ENCODE measurements at places on chromosomes 16 and 17.
A peak's percentile ranks its signal among the peaks of the same experiment; 100 is the strongest.

DNA sequence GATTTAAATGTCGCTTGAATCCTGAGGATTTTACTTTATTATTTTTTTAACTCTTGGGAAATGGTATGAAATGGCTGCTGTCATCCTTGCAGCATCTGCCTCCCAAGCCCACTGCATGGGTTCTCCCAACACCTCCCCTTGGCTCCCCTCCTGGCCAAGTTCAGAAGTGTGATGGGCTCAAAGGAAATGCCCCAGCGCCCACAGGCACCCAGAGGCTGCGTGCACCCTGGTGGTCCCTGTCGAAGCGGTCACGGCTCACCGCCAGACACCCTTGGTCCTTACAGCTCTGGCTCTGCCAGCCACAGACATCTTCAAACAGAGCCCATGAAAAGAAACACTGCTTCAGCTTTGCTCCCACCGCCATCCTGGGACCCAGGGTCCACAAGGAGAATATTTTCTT lies 334.7 kb downstream of the SOX9 start:
- no peak for DNase-seq

GRCh38 chr17:40727447-40728231 lies 24.1 kb upstream of the KRT24 start:
- no peak for DNase-seq

GRCh38 chr17:35542990-35543389 lies 5.5 kb upstream of the SLFN12L start:
- no peak for DNase-seq

DNA sequence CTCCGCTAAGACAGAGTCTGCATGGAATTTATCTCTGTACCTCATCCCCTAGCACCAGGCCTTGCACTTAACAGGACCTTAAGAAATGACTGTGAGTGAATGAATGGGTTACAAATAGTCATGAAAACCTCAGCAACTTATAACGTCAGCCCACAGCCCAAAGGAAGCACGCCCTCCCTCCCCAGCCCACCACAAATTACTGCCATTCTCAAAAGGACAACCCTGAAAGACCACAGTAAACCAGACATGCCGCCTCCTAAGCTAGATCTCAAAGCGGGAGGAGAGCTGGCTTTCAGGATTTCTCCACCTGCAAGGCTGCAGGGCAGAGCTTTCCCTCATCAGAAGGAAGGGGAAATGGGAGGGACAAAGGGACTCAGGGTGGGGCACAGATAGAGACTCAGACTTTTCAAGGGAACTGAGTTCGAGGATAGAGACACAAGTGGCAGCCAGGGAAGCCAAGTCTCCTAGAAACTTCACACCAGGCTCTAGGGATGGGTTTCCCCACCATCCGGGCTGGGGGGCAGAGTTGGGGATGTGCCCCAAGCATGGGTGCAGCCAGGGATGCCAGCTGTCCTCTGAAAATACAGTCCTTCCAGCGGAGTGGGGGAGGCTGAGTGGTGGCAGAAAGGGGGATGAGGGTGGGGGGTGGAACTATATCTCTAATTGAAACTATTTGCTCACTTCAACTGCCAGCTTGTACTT lies 56.7 kb downstream of the PLXDC1 start:
- peak; percentile 16 for DNase-seq

DNA sequence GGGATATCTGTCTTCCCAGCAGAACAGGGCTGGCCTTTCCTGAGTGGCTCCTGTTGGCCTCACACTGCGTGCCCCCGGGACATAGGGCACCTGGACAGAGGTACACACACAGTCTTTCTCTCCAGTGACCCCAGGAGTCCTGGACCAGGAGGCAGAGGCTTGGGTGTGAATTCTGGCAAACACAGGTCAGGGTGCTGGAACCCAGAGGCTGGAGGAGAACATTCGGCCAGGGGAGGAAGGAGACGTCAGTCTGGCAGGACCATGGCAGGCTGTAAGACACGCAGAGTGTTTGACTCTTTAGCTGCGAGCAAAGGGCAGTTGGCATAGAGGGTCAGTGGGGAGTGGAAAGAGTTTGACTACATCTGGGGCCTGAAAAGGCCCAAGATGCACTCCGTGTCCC lies 4.1 kb upstream of the TVP23A start:
- no peak for DNase-seq

All from stimulated activated CD8-positive, alpha-beta memory T cell treated with anti-CD3 and anti-CD28 coated beads, Interleukin-15, amount 100 ng/mL, for 48 hours (primary cell).